IMR-90 (cell line): ENCODE measurements at places on chromosomes 13 and 19. TPM values are rescaled to one million over a fixed set of nuclear protein-coding genes. Genes with fewer than 3 reads are reported as not detected.

The DAND5 gene
- polyA plus RNA-seq, result 0.03 TPM in 1 of 2 replicates, not detected in the other

The MRPL54 gene
- 75.7 and 96.5 TPM in 2 replicates for polyA plus RNA-seq

The AMH gene
- polyA plus RNA-seq, result 0.86 and 1.5 TPM in 2 replicates

The TNNI3 gene
- polyA plus RNA-seq, result not detected in 2 replicates

DNA sequence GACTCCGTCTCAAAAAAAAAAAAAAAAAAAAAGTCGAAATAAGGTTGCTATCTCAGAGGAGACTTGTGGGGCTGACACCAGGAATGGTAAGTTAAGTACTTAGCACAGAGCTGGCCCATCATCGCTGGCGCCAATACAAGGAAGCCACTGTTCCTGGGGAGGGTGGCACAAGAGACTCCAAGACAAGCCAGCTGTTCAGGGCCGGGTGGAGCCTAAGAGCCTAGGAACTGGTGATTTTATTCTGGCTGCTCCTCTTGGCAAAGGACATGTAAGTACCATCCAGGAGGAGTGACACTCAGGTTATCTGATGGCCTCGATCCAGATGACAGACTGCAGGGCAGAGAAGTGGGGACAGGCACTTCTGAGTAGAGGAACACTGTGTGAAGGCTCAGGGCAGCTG lies 3.8 kb downstream of the ELOF1 start:
- DNase-seq, result no peak

GRCh38 chr13:42149136-42149535 lies 100.7 kb downstream of the DGKH start:
- DNase-seq, result no peak

GRCh38 chr13:45228002-45228401 lies 27.2 kb upstream of the KCTD4 start:
- DNase-seq, result no peak

GRCh38 chr19:38632476-38633213 lies 13.7 kb downstream of the EIF3K start:
- DNase-seq, result no peak

DNA sequence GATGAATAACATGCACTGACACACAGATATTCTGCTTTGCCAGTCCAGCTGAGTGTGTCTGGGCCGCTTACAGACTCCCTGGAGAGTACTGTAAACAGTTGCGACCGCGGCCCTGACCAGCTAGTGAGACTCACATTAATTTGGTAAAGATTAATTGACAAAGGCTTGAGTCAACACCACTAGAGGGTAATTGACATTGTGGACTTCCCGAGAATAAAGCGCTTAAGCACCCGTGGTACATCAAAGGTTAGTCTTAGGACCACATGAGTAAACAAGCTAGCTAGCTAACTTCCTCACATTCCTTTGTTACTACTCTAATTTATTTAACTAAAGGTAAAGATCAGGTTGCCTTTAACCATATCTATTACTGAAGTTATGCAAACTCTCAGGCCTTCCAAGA lies 624.4 kb upstream of the ARGLU1 start:
- peak; percentile 43 for DNase-seq

DNA sequence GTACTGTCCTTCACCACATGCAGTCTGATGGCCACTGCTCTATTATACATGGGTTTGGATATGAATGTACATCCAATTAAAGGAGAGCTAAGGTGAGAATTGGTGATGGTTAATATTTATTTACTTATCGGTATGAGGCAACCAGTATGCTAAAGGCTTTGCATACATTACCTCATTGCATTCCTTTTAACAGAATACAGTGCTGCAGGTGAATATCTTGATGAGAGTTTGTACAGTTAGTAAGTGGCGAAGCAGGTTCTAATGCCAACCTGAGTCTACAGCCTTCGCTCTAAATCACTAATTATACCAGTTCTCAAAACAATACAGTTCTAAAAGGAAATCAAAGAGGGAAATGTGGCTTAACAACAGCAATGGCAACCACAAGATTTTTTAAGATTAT lies 284.1 kb downstream of the ITGBL1 start:
- DNase-seq, result no peak

DNA sequence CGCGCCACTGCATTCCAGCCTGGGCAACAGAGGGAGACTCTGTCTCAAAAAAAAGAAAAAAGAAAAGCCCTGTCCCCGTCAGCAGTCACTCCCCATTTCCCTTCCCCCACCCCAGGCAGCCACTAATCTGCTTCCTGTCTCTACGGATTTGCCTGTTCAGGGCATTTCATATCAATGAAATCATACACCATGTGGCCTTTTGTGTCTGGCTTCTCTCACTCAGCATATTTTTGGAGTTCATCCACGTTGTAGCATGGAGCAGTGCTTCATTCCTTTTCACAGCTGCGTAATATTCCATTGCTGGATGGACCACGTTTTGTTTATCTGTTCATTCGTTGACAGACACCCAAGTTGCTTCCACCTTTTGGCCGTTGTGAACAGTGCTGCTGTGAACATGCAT lies 36.1 kb upstream of the KLF2 start:
- DNase-seq, result peak; percentile 17

- no peak for DNase-seq
These were observed 4.6 kb upstream of the TSHZ3 start for GRCh38 chr19:31353833-31354232.

- DNase-seq, result no peak
These were observed 5.5 kb downstream of the ISYNA1 start for GRCh38 chr19:18432275-18433014.

- DNase-seq, result no peak
These were observed 36.1 kb downstream of the ADPRHL1 start for GRCh38 chr13:113417008-113417751.

- DNase-seq, result no peak
These were observed 10.2 kb downstream of the OR2Z1 start for GRCh38 chr19:8731428-8732169.

DNA sequence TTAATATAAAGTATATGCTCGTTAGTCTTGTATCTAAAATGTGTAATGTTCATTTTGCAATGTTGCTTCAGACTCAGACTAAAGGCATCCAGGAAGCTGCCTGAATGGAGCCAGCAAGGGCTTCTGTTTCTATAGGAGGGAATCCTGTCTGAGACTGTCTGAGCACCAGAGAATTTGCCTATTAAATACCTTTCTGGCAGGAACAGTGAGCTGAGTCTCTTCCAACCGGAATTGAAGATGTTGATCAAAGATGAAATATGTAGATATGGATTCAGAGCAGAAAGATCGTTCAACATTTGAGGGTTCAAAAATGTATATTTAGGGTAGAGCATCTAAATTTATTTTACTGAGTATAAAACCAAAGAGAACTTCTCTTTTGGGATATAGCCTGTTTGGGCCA lies 20.9 kb downstream of the MYO16 start:
- DNase-seq, result no peak

DNA sequence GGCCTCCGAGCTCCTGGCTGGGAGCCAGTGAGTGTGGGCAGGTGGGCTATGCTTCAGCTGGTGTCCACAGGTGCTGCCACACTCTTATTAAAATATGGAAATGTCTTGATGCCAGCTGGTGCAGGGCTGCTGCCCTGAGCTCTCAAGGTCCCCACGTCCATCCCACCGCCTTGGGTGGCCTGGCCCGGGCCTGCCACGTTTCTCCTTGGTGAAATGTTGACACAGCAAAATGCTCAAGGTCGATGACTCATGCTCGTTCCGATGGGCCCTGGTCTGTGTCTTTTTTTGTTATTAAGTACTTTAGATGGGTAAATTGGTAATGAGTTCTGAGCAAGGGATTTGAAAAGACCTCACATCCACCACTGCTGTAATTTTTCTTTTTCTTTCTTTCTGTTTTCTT lies 524.7 kb downstream of the MYO16 start:
- no peak for DNase-seq

DNA sequence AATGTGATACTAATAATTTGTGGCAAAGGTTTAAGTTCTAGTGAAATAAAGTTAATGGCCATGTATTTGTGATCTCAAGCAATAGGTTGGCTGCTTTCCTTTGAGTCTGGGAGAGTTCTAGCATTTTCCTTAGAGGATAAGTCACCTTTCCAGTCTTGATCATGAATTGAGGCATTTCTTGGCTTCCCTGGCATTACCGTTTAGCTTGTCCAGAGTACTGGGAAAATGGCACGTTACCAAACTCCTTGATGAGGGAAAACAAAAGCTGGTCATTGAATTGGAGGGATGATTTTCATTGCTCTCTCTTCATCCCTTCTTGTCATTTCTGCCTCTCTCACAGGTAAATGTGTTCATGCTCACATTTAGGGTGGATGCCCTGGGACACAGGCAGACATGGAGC lies 34.0 kb upstream of the SPRY2 start:
- no peak for DNase-seq
